ENCODE measurements at places on chromosomes 3 and 15.

DNA sequence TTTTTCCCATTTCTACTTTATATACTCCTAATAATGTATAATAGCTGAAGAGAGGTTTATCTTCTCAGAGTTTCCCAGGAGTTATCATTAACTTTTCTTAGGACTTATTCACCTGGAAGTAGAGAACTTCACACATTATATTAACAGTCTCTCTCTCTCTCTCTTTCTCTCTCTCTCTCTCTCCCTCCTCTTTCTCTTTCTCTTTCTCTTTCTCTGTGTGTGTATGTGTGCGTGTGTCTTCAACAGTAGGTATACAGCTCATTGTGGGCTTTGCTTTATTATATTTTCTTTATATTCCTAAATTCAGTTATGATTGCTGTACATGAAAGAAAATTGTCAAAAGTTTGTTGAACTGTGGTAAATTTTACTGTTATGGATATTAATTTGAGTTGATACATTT, 353.8 kb downstream of the ROBO1 start:
- DNase-seq: no peak

GRCh38 chr3:119310071-119310470, 15.9 kb downstream of the ARHGAP31 start:
- DNase-seq: no peak

- no peak for DNase-seq
Measured at GRCh38 chr3:72317491-72317890, 530.8 kb downstream of the SHQ1 start.

DNA sequence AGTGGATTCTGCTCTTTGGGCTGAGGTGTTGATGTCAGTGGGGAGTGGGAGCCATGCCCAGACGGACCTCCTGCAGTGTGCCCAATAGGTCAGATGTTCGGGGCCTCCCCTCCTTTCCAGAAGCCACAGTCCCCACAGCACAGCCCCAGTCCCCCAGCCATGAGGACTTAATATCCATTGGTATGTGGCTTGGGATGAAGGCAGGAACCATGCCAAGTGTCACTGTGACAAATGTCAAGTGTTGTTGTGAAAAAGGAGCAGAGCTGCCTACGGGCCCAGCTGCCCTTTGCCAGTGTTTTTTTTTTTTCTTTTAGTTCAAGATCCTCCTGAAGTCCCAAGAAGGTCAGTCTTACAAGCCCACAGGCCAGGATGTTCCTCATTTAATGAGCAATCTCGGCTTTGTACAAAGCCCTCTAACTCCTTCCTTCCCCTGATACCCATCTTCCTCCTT, 12.2 kb downstream of the SEMA3G start:
- no peak for DNase-seq

GRCh38 chr3:71189480-71189879, 394.0 kb downstream of the FOXP1 start:
- no peak for DNase-seq

DNA sequence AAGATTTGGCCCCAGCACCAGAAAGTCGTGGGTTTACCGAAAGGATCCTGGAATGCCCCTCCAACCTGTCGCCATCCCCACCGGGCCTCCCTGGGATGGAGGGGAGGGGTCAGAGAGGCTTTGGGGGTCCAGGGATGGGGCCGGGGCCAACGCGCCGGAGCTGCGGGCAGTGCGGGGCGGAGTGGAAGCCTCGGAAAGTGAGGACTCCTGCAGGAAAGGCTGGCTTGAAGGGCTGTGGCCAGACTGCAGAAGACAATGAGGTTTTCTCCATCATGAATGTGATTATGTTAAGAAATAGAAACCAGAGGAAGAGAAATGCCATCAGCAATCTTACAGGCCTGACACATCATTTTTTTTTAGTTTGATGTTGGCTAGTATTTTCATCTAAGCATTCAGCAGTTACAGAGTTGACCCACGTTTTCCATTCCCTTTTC, 738 bp downstream of the YEATS2 start:
- no peak for DNase-seq

GRCh38 chr15:77535845-77536244, 96.9 kb downstream of the LINGO1 start:
- no peak for DNase-seq

DNA sequence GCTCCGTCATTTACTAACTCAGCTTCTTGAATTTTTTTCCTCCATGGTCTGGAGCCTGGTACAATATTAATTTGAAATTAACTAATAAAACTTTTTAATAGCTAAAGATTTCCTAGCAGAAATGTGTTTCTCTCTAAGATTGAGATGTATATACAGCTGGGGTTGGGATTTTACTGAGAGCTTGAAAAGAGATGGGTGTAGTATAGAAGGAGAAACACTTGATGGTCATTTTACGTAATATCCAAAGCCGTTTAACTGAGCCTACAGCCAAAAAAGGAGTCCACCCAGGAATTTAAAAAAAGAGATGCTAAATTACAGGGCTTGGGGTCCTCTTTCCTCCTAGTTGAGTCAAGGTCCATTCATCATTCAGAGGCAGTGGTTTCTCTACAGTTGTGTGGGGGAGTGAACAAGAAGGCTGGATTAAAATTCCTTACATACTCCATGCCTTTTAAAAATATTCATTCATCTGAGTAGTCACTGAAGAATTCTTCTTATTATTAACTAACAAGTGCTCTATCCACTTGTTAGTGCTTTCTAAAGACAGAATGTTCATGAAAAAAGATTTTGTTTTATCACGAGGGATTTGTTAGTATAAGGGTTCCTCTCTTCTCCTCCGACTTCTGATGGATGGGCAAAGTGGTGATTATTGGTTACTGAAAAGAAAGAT, 255.3 kb upstream of the IL12A start:
- DNase-seq: no peak

DNA sequence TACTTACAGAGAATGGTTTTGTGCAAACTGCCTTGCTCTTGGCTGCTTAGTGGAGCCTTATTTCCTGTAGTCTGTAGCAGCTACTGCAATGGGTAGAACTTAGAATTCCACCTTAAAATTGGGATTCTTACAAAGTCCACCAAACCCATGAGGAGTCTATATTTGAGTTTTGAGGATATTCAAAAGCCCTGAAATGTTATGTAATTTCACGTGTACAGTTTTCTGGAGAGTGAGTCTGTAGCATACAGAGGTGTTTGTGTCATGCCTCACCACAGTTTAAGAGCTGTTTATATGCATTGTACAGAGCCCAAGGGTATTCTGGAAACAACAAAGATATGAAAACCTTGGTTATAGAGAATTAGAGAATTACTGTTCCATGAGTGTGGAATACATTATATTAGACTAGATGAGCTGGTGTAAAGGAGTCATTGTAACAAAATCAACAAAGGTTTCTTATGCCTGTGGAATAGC, 114.4 kb downstream of the MBNL1 start:
- no peak for DNase-seq

- no peak for DNase-seq
Measured at GRCh38 chr3:41094351-41094750, 105.0 kb upstream of the CTNNB1 start.

- DNase-seq: peak; percentile 5
Measured at GRCh38 chr3:146189519-146190173, 28.7 kb upstream of the PLOD2 start.

- no peak for DNase-seq
Measured at GRCh38 chr3:98553021-98553563, 21.3 kb downstream of the GPR15 start.

- DNase-seq: no peak
Measured at GRCh38 chr3:160038862-160039562, 50.4 kb downstream of the IL12A start.

GRCh38 chr15:73882761-73883419, 9.5 kb downstream of the TBC1D21 start:
- no peak for DNase-seq

- no peak for DNase-seq
Measured at GRCh38 chr15:33031324-33031821, 163.1 kb downstream of the FMN1 start.

DNA sequence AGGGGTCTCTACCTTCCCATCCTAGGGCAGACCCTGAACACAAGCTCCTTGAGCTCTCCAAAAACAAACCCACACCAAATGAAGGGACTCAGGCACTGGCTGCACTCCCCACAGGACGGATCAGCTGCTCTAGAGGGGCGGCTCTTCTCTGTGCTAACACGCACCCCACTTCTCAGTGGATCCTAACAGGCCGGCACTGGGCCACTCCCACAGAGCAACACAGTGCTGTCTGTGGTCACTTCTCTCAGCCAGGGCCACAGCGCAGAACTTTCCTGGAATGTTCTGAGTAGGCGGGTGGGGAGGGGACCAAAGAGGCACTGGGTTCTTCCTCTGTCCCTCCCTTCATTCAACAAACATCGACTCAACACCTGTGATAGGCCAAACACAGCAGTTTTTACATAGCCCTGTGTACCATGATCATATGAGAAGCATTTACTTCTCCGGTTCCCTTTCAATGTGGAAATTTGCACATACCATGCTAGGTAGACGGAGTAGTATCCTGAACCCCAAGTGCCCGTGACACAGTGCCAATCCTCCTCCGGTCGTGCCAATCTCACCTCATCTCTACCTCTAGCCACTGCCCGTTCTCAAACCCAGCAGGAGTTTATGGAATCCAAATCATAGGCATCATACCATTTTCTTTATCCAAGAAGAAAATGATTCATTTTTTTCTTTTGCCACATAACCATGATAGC, 98.1 kb downstream of the LRIG1 start:
- DNase-seq: no peak

DNA sequence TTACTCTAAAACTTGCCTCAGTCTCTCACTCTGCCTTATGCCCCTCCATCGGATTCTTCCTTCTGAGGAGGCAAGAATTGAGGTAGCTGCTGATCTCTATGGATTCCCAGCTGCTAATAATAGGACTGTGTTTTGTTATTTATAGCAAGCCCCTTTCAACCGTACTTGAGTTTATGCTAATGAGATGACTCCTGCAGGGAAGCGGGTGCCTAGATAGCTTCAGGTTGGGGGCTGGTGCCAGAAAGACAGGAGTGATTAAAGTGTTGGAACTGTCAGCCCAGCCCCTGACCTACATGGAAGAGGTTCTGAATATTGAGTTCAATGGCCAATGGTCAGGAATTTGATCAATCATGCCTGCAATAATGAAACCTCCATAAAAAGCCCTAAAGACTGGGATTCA, 21.8 kb upstream of the LIMD1 start:
- DNase-seq: no peak

- DNase-seq: no peak
Measured at GRCh38 chr3:188649521-188649920, 495.6 kb downstream of the LPP start.

- no peak for DNase-seq
Measured at GRCh38 chr15:31171731-31172130, 70.2 kb upstream of the TRPM1 start.

- no peak for DNase-seq
Measured at GRCh38 chr15:87777054-87777561, 479.4 kb downstream of the NTRK3 start.

- DNase-seq: no peak
Measured at GRCh38 chr3:54619053-54619452, 308.8 kb downstream of the LRTM1 start.

- DNase-seq: no peak
Measured at GRCh38 chr15:78906316-78906620, 33.6 kb downstream of the MORF4L1 start.

GRCh38 chr3:149751551-149751950, 738 bp downstream of the COMMD2 start:
- DNase-seq: no peak

- DNase-seq: no peak
Measured at GRCh38 chr3:195150181-195151118, 120.5 kb downstream of the XXYLT1 start.

DNA sequence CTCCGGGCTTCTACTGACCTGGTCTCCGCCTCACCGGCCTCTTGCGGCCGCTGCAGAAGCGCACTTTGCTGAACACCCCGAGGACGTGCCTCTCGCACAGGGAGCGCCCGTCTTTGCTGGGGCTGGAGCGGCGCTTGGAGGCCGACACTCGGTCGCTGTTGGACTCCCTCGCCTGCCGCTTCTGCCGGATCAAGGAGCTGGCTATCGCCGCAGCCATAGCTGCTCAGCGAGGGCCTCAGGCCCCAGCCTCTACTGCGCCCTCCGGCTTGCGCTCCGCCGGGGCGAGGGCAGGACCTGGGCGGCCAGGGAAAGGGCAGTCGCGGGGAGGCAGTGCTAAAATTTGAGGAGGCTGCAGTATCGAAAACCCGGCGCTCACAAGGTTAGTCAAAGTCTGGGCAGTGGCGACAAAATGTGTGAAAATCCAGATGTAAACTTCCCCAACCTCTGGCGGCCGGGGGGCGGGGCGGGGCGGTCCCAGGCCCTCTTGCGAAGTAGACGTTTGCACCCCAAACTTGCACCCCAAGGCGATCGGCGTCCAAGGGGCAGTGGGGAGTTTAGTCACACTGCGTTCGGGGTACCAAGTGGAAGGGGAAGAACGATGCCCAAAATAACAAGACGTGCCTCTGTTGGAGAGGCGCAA, 319.2 kb downstream of the FGF12 start:
- DNase-seq: no peak

GRCh38 chr3:143648218-143648617, 200.1 kb downstream of the SLC9A9 start:
- DNase-seq: no peak

- DNase-seq: no peak
Measured at GRCh38 chr3:32398531-32398930, 6.9 kb downstream of the CMTM7 start.

- DNase-seq: no peak
Measured at GRCh38 chr3:191307341-191307740, 21.9 kb upstream of the CCDC50 start.

- no peak for DNase-seq
Measured at GRCh38 chr3:12371525-12372140, 82.8 kb downstream of the PPARG start.

DNA sequence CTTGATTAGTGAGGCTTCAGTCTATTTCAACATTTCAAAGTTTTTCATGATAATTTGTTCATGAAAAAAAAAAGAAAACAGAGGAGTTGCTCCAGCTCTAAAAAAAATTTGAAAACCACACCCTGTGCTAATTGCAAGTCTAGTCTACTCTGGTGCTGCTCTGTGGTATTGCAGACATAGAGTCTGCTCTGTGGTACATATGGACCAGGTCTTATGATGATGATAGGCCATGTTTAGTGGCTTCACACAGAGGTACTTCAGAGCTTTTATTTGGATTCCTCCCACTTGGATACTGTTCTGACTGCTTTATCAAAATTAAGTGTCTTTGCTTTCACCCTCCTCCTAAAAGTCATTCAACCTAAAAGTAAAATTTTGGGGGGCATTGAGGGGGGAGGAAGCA, 160.8 kb downstream of the ALCAM start:
- no peak for DNase-seq

GRCh38 chr15:55942332-55942731, 51.1 kb downstream of the NEDD4 start:
- DNase-seq: no peak

- no peak for DNase-seq
Measured at GRCh38 chr15:74434263-74435136, 742 bp upstream of the SEMA7A start.
